ENCODE measurements at places on chromosomes 2 and 18.

DNA sequence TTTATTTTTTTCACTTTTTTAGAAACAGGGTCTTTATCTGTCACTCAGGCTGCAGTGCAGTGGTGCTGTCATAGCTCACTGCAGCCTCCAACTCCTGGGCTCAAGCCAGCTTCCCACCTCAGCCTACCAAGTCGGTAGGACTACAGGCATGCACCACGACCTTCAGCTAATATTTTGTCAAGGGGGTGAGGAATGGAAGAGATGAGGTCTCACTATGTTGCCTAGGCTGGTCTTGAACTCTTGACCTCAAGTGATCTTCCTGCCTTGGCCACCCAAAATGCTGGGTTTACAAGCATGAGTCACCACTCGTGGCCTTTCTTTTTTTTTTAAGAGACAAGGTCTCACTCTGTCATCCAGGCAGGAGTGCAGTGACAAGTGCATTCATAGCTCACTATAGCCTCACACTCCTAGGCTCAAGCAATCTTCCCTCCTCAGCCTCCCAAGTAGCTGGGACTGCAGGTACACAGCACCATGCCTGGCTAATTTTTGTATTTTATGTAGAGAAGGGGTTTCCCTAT lies 13.4 kb downstream of the PPP1R7 start:
- DNase-seq: no peak

DNA sequence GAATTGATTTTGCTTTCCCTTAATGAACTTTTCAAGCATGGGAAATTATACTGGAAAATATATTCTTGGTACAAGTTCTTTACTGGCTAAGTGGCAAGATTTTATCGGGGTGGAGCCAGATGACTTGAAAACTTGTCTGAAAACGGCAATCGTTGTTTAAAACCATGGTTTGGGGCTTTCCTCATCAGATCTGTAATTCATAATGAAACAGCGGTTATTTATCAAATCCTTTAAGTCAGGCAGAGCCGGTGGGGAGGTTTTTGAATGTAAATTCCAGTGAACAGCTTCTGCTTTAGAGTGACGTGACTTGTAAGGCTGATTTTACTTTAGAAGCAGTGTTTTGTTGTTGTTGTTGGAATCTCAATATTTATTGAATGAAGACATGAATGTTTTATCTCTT lies 2.6 kb downstream of the SEC11C start:
- no peak for DNase-seq

DNA sequence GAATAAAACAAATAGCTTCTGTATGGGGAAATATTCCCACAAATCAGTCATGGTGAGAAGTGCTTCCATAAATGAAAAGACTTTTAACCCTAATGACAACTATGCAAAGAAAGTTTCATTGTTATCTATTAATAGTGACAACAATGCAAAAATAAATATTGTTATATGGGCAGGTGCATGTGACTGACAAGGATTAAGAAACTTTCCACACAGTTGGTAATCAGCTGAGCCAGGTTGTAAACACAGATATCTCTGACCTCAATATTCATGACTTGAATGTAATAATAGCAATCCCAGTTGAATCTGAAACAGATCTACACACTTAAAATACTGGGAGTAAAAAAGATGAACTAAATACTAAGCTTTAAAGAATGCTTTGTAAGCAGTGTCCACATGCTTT lies 517.0 kb upstream of the SOX11 start:
- no peak for DNase-seq

DNA sequence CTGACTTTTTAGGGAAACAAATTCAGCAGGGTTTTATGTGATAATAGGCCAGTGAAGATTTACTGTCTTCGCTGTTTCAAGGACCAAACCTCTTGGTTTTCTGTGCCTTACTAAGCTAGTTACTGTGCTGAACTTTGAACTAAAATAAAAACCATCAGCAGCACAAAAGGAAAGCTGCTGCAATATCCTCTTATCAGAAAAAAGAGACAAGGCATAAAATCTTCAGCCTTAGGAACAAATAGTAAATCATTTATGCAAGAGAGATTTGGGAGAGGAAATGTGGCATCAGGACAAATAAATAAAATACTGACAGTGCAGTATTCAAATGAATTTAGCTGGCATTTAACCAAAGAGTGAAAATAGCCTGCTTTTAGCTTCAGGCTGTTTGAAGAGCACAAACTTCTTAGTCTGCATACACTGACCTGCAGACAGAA lies 64.1 kb upstream of the EHBP1 start:
- DNase-seq: no peak

DNA sequence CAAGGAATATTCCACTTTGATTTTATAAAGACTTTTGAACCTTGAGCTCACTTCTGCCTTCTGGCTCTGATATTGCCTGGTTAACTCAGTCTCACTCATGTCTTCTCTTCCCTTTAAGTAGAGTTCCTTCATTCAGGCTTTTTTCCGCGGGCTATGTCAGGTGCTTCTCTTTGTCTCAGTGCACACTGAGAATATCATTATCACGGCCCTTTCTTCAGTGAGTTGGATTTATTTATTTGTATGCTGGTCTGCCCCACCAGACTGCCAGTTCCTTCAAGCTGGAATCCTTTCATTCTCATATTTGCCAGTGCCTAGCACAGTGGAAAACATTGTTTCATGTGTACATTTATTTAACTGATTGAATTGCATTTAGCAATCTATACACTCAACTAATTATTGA lies 136.5 kb downstream of the DOK6 start:
- DNase-seq: no peak

DNA sequence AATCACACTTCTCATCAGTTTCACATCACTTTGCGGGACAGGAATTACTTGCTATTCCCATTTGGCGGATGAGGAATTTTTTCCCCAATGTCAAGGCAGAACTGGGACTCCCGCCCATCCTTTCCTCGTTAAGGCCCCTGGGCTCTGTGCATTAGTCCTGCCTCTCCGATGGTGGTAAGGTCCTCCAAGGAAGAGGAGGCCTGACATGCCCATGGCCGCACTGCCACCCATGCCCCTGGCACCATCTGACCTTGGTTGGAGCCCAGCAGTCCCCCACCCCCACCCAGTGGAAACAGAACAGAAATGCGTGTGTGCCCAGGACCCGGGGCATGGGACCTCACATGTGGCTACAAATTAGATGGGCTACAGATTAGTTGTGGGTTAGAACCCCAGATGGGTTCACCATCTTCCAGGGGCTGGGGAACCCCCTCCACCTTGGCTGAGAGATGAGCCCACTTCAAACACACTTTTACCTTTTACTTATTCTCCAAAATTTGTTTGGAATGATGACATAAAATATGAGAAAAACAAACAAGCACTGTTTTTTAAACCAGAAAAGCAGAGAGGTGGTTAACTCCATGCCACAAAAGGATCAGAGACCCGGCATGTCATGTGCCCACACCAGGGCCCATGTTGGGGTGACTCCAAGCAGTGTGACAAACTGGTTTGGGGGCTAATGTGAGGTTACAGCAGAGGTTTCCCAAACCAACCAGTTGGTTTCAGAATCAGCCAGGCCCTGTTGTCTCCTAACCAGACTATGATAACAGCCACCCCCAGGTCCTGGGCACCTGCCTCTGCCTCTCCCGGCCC lies 11.0 kb upstream of the DUSP2 start:
- no peak for DNase-seq

- no peak for DNase-seq
These were observed 95.2 kb upstream of the RAB6C start for GRCh38 chr2:129884221-129884786.

GRCh38 chr2:238238766-238239542 lies 884 bp downstream of the HES6 start:
- DNase-seq: no peak

- no peak for DNase-seq
These were observed 2.0 kb downstream of the GIGYF2 start for GRCh38 chr2:232699110-232699509.

- DNase-seq: no peak
These were observed 184.0 kb downstream of the SEPTIN10 start for GRCh38 chr2:109429567-109430328.

- DNase-seq: no peak
These were observed 72.1 kb downstream of the TTC32 start for GRCh38 chr2:19829672-19830071.

GRCh38 chr2:71100195-71100964 lies 29.6 kb downstream of the MCEE start:
- DNase-seq: peak; percentile 38

- no peak for DNase-seq
These were observed 79.5 kb downstream of the CCDC138 start for GRCh38 chr2:108866041-108866440.

GRCh38 chr2:144230448-144231085 lies 289.4 kb downstream of the ZEB2 start:
- DNase-seq: no peak

- no peak for DNase-seq
These were observed 172.3 kb downstream of the SMAD7 start for GRCh38 chr18:48778344-48779011.

- DNase-seq: no peak
These were observed 117.0 kb downstream of the MGAT5 start for GRCh38 chr2:134370655-134371445.

GRCh38 chr2:67499989-67500388 lies 102.9 kb downstream of the ETAA1 start:
- no peak for DNase-seq

DNA sequence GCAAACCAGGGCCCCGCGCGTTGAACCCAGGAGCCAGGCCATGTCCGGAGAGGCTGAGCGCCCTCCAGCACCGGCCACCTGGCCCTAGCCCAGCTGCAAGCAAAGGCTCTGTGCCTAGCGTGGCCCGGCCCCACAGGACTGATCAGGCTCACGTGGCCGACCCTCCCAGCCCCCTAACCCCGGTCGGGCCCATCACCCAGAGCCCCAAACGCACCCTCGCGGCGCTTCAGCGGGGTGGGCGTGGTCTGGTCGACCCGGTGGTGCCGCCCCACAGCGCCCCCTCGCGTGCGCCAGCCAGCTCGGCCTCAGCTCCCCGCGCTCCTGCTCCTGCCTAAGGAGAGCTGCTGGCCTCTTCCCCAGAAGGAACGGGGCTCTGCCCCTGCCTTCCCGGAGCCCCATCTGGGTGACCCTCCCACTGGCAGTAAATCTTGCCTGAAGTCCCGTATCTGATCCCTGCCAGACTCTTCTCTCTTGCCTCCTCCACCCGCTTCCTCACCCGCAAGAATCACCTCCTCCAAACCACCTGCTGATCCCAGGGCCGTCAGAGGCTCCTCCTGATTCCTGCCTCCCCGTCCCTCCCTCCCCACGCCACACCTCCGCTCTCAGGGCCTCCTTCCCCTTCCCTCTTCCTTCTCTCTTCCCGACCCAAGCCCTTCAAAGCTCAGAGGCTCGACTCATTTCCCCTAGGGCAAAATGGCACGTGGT lies 12.3 kb upstream of the TEX51 start:
- peak; percentile 55 for DNase-seq

- peak; percentile 20 for DNase-seq
These were observed 24.3 kb downstream of the INPP5D start for GRCh38 chr2:233084488-233084887.

DNA sequence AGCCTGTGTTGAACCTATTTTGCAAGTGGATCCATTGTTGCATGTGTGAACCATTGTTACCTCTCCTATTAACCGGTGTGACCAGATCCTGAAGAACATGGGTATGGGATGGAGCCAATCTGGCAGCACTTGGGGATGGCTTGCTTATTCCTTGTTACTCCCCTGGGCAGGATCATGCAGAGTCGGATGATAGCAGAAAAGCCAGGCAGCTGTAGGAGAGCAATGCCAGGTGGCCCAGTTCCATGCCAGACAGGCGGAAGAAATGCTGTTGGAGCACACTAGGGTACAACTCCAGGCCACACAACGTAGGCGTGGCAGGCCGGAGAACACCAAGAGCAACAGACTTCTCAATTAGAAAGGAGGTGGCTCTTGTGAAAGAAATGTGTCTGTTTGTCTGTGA lies 16.3 kb upstream of the MYO1B start:
- no peak for DNase-seq

DNA sequence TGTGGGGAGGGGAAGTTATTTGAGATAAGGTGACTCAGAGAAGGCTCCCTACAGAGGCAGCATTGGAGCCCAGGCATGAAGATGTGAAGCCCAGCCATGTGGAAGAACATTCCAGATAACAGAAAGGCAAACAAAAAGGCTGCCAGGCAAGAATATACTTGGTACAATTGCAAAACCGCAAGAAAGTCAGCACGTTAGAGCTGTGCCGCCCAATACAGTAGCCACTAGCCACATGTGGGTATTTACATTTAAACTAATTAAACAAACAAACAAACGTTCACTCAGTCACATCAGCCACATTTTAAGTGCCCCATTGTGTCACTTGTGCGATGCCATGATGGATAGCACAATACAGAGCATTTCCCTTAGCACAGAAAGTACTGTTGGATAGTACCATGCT lies 179.6 kb downstream of the SATB2 start:
- DNase-seq: no peak

DNA sequence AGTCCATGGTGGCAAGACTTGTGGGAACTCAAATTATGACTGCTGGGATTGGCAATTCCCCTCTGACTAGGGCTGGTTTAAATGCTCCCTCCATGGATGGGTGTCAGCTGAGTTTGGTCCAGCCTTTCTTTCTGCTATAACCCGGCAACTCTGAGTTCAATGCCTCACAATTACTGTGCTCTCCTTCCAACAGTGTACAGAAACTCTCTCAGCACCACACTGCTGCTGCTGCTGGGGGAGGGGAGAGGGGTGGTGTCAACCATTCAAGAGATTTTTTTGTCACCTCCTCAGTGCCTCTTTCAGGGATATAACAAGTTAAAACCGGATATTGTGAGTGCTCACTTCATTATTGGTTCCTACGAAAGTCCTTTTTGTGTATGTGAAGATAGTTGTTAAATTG lies 830.3 kb upstream of the NXPH2 start:
- DNase-seq: no peak

DNA sequence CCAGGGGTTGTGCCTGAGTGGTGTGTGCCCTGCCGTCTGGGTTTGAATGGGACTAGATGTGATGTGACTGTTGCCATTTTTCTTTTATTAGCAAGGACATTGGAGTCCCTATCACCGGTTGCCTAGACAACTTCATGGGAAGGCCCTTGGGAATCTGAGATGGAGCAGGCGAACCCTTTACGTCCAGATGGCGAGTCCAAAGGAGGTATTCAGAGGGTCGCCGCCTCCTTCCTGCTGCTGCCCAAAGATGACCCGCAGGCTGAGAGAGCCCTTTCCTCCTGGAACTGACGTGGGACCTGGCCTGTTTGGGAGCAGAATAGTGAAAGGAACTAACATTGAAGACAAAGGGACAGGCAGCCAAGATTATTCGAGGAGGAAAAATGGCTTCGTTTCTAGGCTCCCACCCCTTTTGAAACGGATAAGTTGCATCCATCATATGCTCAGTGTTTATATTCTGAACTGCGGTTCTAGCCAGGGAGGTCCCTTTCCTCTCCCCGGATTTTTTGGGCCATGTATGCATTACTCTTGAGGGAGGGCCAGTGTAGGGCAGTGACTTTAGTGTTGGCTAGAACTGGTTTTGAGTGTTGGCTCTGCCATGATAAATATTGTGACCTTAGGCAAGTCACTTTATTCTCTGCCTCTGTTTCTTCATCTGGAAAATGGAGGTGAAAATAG lies 673 bp downstream of the CENPO start:
- DNase-seq: no peak

GRCh38 chr18:48818329-48819254 lies 132.2 kb downstream of the SMAD7 start:
- no peak for DNase-seq

DNA sequence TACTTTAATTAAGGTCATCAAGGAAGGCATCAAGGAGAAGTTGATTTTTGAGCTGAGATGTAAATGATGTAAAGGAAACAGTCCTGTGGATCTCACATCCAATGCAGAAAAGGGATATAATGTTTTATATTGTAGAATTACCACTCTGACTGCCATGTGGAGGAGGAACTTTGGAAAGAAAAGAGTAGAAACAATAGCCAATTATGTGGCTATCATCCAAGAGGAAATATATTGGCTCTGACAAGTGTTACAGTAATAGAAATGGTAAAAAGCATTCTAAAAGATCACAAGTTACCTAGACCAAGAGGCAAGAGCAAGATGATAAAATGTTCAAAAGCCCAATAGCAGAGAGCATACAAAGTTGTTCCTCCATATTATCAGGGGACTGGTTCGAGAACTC lies 26.8 kb downstream of the BARD1 start:
- no peak for DNase-seq

Measured in stimulated activated CD4-positive, alpha-beta T cell treated with anti-CD3 and anti-CD28 coated beads, Interleukin-15, amount 100 ng/mL, for 48 hours (primary cell).